ENCODE measurements at places on chromosomes 16 and 17.

- no peaks in the 10 kb centered on the region for H3K36me3 ChIP-seq
- no peaks in the 10 kb centered on the region for H3K4me1 ChIP-seq
- H3K27ac ChIP-seq = no peak overlapping the region
Observed at GRCh38 chr16:68512183-68512582, 26.9 kb upstream of the ZFP90 start.

- peaks cover 17% of the 10 kb centered on the region for H3K4me1 ChIP-seq
- no peak for DNase-seq
- peak overlapping the region; percentile 27 for H3K27ac ChIP-seq
- H3K27me3 ChIP-seq = no peaks in the 10 kb centered on the region
- H3K4me3 ChIP-seq = no peak overlapping the region
Observed at GRCh38 chr16:11689031-11689840, 21.0 kb downstream of the SNN start.

GRCh38 chr17:82882715-82883418 lies 43.0 kb upstream of the ZNF750 start:
- peak; percentile 88 for DNase-seq
- peaks cover 15% of the 10 kb centered on the region for H3K36me3 ChIP-seq
- peak overlapping the region; percentile 60 for H3K4me3 ChIP-seq
- H3K27ac ChIP-seq = peak overlapping the region; percentile 92

DNA sequence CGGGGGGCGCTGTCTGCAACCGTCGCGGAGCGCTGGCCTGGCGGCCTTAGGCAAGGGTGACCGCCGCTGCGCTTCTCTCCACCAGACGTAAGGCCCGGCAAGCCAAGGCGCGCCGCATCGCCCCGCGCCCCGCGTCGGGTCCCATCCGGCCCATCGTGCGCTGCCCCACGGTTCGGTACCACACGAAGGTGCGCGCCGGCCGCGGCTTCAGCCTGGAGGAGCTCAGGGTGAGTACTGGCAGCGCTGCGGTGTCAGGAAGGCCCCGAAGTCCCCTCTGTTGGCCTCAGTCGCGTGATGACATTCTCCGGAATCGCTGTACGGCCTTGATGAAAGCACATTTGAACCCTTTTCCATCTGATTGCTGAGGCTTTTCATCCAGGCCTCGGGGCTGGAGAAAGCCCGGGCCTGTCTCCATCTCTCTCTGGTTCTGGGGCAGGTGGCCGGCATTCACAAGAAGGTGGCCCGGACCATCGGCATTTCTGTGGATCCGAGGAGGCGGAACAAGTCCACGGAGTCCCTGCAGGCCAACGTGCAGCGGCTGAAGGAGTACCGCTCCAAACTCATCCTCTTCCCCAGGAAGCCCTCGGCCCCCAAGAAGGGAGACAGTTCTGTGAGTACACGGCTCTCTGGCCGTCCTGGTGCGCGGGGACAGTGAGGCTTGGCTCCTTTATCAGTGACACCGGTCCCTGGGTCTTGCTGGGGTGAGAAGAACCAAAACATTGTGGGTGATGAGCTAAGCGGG lies 831 bp downstream of the RPL13 start:
- peaks cover 50% of the 10 kb centered on the region for H3K36me3 ChIP-seq
- peaks cover 54% of the 10 kb centered on the region for H3K4me1 ChIP-seq
- no peak for DNase-seq
- H3K27me3 ChIP-seq = no peaks in the 10 kb centered on the region

DNA sequence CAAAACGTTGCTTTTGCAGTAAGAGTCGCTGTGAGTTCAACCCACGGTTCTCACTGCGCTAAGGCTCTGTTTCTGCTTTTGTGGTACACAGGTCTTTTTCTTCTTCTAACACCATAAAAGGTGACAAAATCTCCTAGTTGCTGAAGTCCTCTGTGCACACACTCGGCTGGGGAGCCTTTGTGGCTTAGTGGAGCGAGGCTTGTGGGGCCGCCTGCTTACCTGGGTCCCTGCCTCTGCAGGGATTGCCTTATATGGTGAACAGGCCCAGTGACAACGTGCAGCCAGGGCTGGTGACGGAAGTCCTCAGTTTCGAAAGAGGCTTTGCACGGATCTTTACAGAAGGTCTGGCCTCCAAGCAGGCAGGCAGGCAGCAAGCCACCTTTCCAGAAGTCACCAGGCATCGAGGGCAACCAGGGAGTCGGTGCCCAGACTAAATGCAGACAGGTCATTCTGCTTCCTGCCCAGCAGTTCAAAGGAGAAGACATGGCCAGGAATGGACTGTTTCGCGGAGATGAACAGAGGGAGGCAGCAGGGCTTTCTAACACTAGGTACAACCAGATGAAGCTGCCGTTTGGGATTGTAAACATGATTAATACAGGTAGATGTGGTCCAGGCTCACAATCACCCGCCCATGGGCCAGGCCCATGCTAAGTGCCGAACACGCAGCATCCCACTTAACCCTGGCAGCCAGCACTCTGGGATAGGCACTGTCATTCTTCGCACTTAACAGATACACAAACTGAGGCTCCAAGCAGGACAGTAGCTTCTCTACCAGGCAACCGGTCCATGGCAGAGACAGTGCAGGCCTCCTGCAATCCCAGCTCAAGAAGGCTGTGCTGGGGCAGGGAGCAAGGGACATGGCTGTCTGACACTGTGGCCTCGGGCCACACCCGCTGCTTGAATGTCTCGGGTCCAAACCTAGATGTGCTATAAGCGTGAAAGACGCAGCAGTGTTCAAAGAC lies 10.7 kb upstream of the MEAK7 start:
- DNase-seq = peak; percentile 90
- H3K27me3 ChIP-seq = no peaks in the 10 kb centered on the region
- peak overlapping the region; percentile 11 for H3K4me3 ChIP-seq

DNA sequence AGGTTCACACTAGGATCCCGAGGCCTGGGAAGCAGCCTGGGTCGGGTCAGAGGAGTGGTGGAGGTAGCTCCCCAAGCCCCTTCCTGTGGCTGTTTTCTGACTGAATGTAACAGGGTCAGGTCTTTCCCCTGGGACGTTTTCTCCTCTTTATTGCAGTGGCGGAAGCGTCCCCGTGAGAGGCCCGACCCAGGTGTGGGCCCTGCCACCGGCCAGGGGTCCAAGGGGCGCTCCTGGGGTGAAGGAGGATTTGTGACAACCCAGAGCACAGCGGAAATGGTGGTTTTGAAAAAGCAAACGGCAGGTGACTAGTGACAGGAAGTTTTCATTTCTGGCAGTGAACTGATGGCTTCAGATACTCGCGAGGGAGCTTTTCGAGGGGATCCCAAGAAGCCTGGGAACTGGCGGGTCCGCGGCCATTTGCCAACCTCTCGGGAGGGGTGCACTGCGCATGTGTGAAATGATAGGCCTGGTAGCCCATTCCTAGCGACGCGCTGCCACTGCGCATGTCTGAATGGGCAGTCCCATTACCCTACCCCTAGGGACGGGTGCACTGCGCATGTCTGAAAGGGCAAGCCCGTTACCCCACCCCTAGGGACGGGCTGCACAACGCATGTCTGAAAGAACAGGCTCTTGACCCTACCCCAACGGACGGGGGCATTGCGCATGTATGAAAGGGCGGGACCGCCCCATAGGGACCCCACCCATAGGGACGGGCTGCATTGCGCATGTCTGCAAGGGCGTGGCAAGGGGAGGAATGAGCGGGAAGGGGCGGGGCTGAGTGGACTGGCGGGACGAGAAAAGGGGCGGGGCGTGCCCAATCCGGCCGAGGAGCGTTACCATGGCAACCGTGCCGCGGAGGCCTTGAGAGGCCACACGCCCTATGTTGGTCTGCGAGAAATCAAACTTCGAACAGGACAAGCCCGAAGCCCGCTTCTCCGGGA lies 1747.9 kb downstream of the TP53TG3F start:
- H3K36me3 ChIP-seq = no peaks in the 10 kb centered on the region
- no peak overlapping the region for H3K27ac ChIP-seq
- H3K4me3 ChIP-seq = no peak overlapping the region
- H3K4me1 ChIP-seq = peaks cover 2% of the 10 kb centered on the region

All from activated CD4-positive, alpha-beta T cell treated with anti-CD3 and anti-CD28 coated beads for 36 hours (primary cell).